Pancreas (tissue), 10 donors: ENCODE measurements at places on chromosomes 2 and 18. TPM values are rescaled to one million over a fixed set of nuclear protein-coding genes. Genes with fewer than 3 reads are reported as not detected.

DNA sequence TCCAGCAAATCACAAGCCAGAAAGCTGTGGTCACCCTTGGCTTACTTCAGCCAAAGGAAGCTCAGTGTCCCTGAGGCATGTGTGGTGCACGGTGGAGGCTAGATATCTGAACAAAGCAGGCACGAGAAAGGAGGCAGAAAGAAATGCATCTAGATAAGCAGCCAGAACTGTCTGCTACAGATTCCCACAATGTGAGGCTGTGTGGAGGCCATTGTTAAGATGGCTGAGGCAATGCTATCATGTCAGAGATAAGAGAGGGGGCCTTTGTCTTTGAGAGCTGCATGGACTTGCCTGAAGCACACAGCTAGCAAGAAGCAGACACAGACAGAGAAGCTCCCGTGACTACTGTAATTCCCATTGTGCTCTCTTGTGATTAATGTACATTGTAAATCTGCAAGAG is 110.5 kb upstream of the LYPD6 start:
- no peaks in the 10 kb centered on the region for H3K4me1 ChIP-seq
- no peak overlapping the region for H3K27ac ChIP-seq
- H3K4me3 ChIP-seq = no peak overlapping the region
- H3K27me3 ChIP-seq = no peaks in the 10 kb centered on the region
- DNase-seq = no peak
- H3K36me3 ChIP-seq = no peaks in the 10 kb centered on the region

DNA sequence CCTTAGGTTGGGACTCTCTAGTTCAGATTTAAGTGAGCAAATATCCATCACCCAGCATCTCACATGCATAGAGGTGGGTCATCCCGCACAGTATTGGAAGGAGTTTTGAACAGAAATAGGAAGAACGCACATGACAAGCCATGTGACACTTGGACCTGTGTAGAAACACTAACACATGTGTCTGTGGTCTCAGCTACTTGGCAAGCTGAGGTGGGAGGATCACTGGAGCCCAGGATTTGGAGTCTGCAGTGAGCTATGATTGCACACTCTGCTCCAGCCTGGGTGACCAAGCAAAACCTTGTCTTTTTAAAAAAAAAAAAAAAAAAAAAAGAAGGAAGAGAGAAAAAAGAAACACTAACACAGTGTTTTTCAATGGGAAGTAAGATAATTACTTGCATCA is 5.4 kb upstream of the MTCL1 start:
- no peak for DNase-seq
- H3K4me3 ChIP-seq = no peak overlapping the region
- H3K4me1 ChIP-seq = peaks cover 9% of the 10 kb centered on the region
- no peaks in the 10 kb centered on the region for H3K36me3 ChIP-seq
- no peak overlapping the region for H3K27ac ChIP-seq
- no peaks in the 10 kb centered on the region for H3K27me3 ChIP-seq

DNA sequence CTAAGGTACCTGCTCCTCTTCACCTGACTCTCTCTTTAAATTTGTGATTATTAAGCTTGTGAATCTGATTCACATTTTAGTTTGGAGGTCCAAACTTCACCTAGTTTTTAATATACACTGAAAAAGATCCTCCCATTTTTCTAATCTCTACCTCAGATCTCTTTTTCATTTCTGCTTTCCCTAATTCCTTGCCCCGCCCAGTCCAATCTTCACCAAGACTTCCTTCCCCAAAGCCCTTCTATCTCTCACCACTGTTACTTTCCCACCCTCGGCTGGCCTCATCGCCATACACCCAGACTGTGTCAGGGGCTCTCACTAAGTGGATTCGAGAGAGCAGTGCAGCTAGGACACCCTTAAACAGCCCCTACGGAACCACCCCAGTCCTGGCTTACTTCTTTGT is 40.0 kb downstream of the LBH start:
- H3K4me3 ChIP-seq = no peak overlapping the region
- no peak overlapping the region for H3K27ac ChIP-seq
- H3K4me1 ChIP-seq = peaks cover 17% of the 10 kb centered on the region

DNA sequence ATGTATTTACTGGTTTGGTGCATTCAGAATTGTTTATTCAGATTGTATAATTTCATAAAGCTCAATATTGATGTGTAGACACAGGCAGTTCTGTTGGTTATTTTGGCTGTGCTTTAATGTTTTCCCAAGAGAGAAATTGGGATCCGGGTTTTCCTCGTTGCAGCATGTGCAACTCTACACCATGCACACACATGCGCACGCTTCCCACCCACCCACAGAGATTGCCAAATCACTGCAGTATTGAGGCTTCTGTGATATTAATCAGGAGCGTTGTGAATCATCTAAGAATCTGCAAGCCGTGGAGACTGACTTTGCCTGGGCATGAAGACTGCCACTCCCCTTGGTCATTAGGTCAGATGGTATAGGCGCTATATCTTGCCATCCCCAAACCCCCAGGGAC is 571.5 kb downstream of the SLC4A3 start:
- H3K4me3 ChIP-seq = no peak overlapping the region
- no peaks in the 10 kb centered on the region for H3K36me3 ChIP-seq
- no peak overlapping the region for H3K27ac ChIP-seq
- no peak for DNase-seq
- no peaks in the 10 kb centered on the region for H3K27me3 ChIP-seq

DNA sequence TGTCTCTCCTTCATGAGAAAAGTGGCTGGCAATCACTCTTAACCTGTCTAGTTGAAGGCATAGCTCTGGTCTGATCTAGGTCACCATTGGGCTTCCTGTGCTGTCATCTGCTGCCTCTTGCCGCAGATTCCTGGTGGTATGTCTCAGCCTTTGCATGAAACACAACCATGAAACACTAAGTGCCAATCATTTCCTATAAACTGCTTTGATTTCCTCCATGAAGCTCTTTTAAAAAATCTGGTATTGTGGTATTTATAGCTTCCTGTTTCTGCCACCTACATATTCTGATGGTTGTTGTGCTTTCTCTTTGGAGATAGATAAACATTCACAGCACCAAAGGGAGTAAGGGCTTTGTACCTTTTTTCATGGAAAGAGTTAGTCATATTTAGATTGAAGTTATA is 120.0 kb upstream of the EPC2 start:
- H3K27me3 ChIP-seq = no peaks in the 10 kb centered on the region
- H3K4me3 ChIP-seq = no peak overlapping the region
- no peak overlapping the region for H3K27ac ChIP-seq
- no peaks in the 10 kb centered on the region for H3K36me3 ChIP-seq

DNA sequence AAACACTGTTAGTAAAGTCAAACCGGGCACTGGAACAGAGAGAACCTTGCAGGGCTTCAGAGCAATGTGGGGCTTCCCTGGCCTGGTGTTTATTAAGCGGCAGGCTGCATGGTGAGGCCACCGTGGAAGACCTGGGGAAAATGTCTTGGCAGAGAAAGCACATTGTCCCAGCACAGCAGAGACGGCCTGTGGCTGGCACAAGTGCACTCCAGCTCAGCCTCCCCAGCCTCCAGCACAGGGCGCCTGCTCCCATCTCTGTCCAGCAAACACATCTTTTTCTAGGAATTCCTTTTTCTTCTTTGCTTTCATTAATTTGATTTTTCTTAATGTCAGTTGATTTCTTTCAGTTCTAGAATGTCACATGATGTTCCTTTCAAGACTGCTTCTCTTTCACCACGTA is 138.2 kb upstream of the NFATC1 start:
- no peak for DNase-seq
- H3K27me3 ChIP-seq = no peaks in the 10 kb centered on the region
- no peak overlapping the region for H3K27ac ChIP-seq

DNA sequence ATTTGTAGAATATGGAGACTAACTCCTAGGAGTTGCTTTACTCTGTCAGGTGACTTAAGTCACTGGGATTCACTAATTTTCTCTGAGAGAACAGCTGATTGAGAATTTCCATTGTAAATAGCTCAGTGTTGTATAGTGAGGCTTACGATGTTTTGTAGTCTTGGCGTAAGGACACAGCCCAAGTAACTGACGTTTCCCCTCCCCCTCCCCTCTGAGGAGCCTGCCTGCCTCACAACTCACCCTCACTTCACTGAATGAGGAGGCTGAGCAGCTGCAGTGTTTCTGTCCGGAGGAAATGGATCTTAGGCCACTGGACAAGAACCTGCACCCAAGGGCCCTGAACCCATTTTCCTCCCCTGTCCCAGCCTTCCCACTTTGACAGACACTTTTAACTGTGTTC is 264.6 kb downstream of the PHLPP1 start:
- no peaks in the 10 kb centered on the region for H3K27me3 ChIP-seq
- no peak overlapping the region for H3K27ac ChIP-seq
- no peak for DNase-seq

DNA sequence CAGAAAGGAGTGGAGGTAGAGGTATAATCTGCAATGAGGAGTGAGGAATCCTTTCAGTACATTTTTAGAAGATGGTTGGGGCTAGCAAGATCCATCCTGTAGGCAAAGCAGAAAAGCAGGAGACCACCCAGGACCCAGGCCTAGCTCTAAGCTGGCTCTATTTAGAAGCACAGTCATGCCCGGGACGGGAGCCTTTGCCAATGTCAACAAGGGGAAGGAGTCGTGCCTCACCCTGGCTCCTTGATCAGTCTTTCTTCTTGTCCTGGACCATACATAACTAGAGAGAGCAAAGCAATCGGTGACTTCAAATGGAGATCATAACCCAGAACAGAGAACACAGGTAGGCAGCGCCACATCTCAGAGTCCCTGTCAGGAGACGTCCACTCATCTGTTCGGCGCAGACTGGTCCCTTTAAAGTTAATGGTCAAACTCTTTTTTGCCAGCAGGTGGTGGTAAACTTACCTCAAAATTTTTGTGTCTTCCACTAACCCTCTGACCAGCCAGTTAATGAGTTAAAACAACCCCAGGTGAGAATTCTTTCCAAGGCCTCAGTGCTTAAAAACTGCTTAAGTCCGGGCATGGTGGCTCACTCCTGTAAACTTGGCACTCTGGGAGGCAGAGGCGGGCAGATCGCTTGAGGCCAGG is 8.0 kb downstream of the MC5R start:
- H3K27ac ChIP-seq = no peak overlapping the region
- no peak overlapping the region for H3K4me3 ChIP-seq
- no peaks in the 10 kb centered on the region for H3K27me3 ChIP-seq
- DNase-seq = no peak

- no peak for DNase-seq
- H3K4me1 ChIP-seq = no peaks in the 10 kb centered on the region
- H3K36me3 ChIP-seq = no peaks in the 10 kb centered on the region
- no peaks in the 10 kb centered on the region for H3K27me3 ChIP-seq
These were observed 54.9 kb downstream of the DSC3 start for GRCh38 chr18:30987467-30988241.

- no peak overlapping the region for H3K27ac ChIP-seq
- H3K4me1 ChIP-seq = no peaks in the 10 kb centered on the region
- no peaks in the 10 kb centered on the region for H3K36me3 ChIP-seq
- H3K27me3 ChIP-seq = no peaks in the 10 kb centered on the region
These were observed 186.8 kb downstream of the ZNF521 start for GRCh38 chr18:25164848-25165811.

DNA sequence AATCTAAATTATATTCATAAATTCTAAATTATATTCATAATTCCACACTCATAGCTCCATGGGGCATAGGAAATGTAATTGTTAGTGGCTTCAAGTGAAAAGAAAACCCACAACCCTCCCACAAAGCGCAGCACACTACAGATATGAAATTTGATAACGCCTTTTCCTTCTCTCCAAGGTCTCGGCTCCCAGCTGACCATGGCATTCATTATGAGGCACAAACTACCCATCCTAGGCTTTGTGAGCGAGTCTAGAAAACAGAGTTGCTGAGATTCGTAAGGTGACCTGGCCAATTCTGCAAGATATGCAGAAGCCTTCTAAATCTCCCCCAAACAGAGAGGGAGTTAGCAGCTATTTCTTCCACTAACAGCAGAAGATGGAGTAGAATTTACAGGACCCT is 5.4 kb downstream of the NPPC start:
- peaks cover 5% of the 10 kb centered on the region for H3K4me1 ChIP-seq
- DNase-seq = no peak
- H3K27ac ChIP-seq = no peak overlapping the region
- no peak overlapping the region for H3K4me3 ChIP-seq

GRCh38 chr2:216498070-216498378 is 620 bp upstream of the RPL37A start:
- no peak for DNase-seq
- peak overlapping the region; percentile 66 for H3K27ac ChIP-seq
- no peaks in the 10 kb centered on the region for H3K27me3 ChIP-seq
- peaks cover 29% of the 10 kb centered on the region for H3K36me3 ChIP-seq
- peaks cover 9% of the 10 kb centered on the region for H3K4me1 ChIP-seq

- no peak overlapping the region for H3K4me3 ChIP-seq
- DNase-seq = no peak
- H3K36me3 ChIP-seq = no peaks in the 10 kb centered on the region
These were observed 54.5 kb downstream of the RBBP8 start for GRCh38 chr18:22987547-22988189.

- DNase-seq = no peak
- H3K27me3 ChIP-seq = no peaks in the 10 kb centered on the region
- no peak overlapping the region for H3K4me3 ChIP-seq
- H3K36me3 ChIP-seq = no peaks in the 10 kb centered on the region
These were observed 18.8 kb downstream of the ZEB2 start for GRCh38 chr2:144501118-144501517.

GRCh38 chr18:59927246-59927825 is 27.5 kb downstream of the PMAIP1 start:
- no peaks in the 10 kb centered on the region for H3K36me3 ChIP-seq
- no peak overlapping the region for H3K4me3 ChIP-seq
- H3K27ac ChIP-seq = no peak overlapping the region
- H3K27me3 ChIP-seq = no peaks in the 10 kb centered on the region
- H3K4me1 ChIP-seq = no peaks in the 10 kb centered on the region

DNA sequence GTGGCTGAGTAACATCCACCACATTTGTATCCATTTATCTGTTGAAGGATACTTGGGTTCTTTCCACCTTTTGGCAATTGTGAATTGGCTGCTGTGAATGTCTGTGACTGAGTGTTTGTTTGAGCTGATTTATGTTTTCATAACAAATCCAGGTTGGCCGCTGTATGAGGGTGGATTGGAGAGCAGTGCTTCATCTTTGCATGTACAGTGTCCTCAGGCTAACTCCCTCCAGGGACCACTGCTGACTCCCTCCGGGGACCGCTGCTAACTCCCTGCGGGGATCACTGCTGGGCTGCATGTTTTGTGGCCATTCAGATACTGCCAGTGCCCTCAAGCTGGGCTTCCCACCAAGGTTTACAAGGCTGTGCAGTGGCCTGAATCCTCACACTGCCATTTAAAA is 10.2 kb downstream of the BOK start:
- DNase-seq = no peak
- no peak overlapping the region for H3K27ac ChIP-seq

IL18R1 gene
- 0.67 TPM for total RNA-seq

ABCB11 gene
- 0.04 TPM for total RNA-seq

GALR1 gene
- total RNA-seq = 0.04 TPM

LBX2 gene
- total RNA-seq = 0.21 TPM

MOGAT1 gene
- total RNA-seq = 0.38 TPM

GKN1 gene
- not detected for total RNA-seq

NUP35 gene
- total RNA-seq = 13.4 TPM

COL4A3 gene
- 3.3 TPM for total RNA-seq

SCTR gene
- total RNA-seq = 77.8 TPM

CRACDL gene
- 6.1 TPM for total RNA-seq

MRO gene
- total RNA-seq = 1.8 TPM

SERPINB3 gene
- not detected for total RNA-seq

RNF125 gene
- total RNA-seq = 2.1 TPM

CNDP1 gene
- 0.09 TPM for total RNA-seq
